ENCODE measurements at places on chromosomes 1 and 21.
A peak's percentile ranks its signal among the peaks of the same experiment; 100 is the strongest.

DNA sequence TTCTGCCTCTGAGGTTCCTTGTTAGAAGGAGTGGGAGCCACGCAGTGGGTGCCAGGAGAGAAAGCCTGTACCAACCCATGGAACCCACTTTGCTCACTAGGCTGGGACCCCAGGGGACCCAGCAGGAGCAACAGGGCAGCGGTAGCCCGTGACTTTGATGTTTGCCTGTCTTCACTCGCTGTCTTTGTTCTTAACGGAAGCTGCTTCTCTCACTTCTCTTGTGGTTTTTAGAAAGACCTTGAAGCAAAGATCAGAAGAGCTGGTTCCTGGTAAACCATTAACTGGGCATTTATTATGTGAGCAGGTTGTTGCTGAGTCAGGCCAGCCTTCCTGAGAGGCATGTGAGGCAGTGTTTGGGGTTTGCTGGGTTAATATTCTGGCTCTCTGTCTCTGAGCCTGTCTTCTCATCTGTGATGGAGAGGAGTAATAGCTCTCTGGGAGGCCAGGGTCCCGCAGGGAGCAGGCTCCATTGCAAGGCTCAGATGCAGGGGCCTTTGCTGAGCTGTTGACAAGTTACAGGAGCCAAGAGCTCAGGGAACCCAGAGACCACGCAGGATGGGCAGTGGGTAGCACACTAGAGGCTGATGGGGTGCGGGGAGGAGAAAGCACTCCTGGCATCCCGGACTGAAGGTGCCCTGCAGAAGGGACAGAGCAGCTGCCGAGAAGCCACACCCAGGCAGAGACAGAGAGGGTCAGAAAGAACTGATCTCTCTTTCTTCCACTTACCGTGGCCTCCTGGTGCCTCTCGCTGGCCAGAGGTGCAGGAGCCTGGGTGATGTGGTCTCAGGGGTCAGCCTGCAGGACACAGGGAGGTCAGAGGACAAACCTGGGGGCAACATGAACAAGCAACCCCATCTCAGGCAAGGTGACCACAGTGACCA lies 367.5 kb upstream of the C1orf174 start:
- H3K36me3 ChIP-seq = no peaks in the 10 kb centered on the region
- H3K27ac ChIP-seq = no peak overlapping the region
- H3K4me3 ChIP-seq = no peak overlapping the region
- H3K27me3 ChIP-seq = peaks cover 3% of the 10 kb centered on the region
- H3K4me1 ChIP-seq = peaks cover 6% of the 10 kb centered on the region

DNA sequence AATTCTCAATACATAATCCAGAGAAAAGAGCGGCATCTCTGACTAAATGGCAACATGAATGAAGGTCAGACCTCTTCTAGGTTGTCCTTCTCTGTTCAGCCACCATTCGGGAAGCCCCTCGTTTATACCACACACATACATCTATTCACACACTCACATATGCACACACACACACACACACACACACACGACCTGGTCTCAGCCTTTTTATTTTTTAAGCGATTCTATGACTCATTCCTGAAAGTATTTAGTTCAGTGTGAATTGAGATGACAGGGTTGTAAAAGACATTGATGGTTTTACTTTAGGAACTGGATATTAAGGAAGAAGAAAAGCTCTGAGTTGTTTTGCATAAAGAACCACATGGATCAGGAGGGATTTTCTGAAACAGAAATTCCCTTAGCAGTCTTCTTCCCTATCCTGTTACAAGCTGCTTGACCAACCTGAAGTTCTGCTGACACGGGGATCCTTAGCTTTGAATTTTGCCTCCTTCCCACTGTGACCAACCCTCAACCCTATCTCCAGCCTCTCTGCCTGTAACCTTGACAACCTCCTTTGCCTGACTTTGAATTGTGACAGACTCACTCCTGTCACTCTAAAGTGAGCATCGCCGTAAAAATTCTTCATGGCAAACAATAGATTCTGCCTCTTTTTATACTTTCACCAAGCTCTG lies 383.1 kb upstream of the ESRRG start:
- H3K36me3 ChIP-seq = no peaks in the 10 kb centered on the region
- H3K27me3 ChIP-seq = no peaks in the 10 kb centered on the region
- no peak overlapping the region for H3K4me3 ChIP-seq
- DNase-seq = no peak

DNA sequence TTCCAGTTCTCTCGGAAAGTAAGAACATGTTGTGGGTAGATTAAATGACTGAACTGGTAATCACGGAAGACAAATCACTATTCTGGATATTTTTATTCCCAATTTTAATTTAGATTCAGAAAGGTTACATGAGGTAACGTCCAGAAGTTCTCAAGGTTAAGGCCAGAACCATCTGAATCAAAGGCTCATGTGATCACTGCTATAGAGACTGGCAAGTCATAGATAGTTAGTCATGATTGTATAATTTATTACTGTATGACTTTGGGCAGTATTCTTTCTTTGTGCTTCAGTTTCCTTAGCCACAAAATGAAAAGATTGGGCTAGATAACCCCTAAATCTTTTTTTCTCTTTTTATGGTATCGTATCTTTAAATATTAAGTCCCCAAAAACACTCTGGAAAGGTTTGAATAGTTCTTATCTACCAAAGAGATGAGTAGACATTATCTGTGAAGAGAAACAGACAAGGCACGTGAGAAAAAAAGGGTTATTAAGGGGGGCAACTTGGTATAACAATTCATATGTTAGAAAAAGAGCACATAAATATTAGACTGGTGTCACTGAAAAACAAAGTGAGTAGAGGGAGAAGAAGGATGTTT lies 241.0 kb downstream of the PTPRC start:
- no peak overlapping the region for H3K4me3 ChIP-seq
- peaks cover 22% of the 10 kb centered on the region for H3K4me1 ChIP-seq
- no peaks in the 10 kb centered on the region for H3K27me3 ChIP-seq

GRCh38 chr21:26405735-26406361 lies 167.2 kb downstream of the CYYR1 start:
- H3K36me3 ChIP-seq = no peaks in the 10 kb centered on the region
- H3K27me3 ChIP-seq = no peaks in the 10 kb centered on the region
- DNase-seq = no peak
- H3K4me3 ChIP-seq = no peak overlapping the region

DNA sequence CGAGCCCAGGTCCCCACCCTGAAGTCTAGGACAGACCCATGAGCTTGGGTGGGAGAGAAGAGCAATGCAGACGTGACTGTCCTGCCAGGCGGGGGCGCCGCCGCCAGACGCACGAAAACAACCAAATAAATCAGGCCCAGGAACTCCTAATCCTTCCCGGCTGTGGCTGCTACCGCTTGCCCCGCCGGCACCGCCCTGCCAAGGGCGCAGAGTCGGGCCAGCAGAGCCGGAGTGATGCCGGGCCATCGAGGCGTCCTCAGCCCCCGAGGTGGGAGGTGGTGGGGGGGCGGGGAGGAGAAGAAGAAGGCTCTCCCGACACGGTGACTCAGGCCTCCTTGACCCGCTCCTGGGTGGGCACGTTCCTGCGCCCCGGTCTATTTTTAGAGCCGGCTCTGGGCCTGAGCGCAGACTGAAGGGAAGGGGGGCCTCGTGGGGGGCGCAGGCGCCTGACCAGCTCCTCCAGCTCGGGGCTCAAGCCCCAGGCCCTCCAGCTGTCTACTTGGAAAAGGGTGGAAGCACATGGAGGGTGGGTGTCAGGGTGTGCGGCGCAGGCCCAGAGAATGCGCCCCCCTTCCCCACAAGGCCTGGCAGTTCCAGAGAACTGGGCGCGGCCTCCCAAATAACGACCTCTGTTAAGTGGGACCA lies 10.7 kb upstream of the COL16A1 start:
- no peak overlapping the region for H3K27ac ChIP-seq
- peaks cover 50% of the 10 kb centered on the region for H3K27me3 ChIP-seq
- H3K4me1 ChIP-seq = peaks cover 12% of the 10 kb centered on the region
- H3K4me3 ChIP-seq = no peak overlapping the region

- H3K4me1 ChIP-seq = peaks cover 46% of the 10 kb centered on the region
- H3K27me3 ChIP-seq = no peaks in the 10 kb centered on the region
- no peak overlapping the region for H3K27ac ChIP-seq
- H3K4me3 ChIP-seq = no peak overlapping the region
These were observed 27.7 kb upstream of the SPOCD1 start for GRCh38 chr1:31843506-31843905.

GRCh38 chr1:27518808-27519207 lies 28.8 kb upstream of the WASF2 start:
- no peaks in the 10 kb centered on the region for H3K36me3 ChIP-seq
- H3K4me1 ChIP-seq = peaks cover 50% of the 10 kb centered on the region
- no peak overlapping the region for H3K4me3 ChIP-seq

- H3K4me1 ChIP-seq = peaks cover 21% of the 10 kb centered on the region
- DNase-seq = no peak
- no peak overlapping the region for H3K27ac ChIP-seq
- H3K27me3 ChIP-seq = no peaks in the 10 kb centered on the region
- no peak overlapping the region for H3K4me3 ChIP-seq
These were observed 3.7 kb upstream of the PLOD1 start for GRCh38 chr1:11930571-11931445.

DNA sequence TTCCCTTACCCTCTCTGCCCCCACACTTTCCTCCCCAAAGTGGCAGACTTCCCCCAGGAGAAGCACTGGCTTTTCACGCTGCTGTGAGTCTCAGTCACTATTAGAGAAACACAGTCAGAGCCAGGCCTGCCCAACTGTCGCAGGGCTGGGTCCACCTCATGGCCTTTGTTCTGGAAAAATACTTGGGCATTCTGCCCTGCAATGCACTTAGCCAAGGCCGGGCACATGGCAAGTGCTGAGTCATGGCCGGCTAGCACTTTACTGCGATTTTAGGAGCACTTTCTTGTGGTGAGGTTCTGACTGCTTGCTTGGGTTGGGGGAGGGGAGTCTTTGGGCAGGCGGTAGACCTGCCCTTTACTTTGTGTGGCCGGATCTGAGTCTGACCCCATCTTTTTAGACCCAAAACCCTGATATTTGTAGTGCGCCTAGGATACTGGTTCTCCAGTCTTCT lies 7.7 kb downstream of the EPHX1 start:
- no peak for DNase-seq
- H3K27me3 ChIP-seq = no peaks in the 10 kb centered on the region
- no peak overlapping the region for H3K27ac ChIP-seq

- DNase-seq = no peak
- H3K27me3 ChIP-seq = no peaks in the 10 kb centered on the region
- no peak overlapping the region for H3K4me3 ChIP-seq
- no peaks in the 10 kb centered on the region for H3K36me3 ChIP-seq
- peaks cover 3% of the 10 kb centered on the region for H3K4me1 ChIP-seq
These were observed 213.4 kb downstream of the APP start for GRCh38 chr21:25956993-25957714.

DNA sequence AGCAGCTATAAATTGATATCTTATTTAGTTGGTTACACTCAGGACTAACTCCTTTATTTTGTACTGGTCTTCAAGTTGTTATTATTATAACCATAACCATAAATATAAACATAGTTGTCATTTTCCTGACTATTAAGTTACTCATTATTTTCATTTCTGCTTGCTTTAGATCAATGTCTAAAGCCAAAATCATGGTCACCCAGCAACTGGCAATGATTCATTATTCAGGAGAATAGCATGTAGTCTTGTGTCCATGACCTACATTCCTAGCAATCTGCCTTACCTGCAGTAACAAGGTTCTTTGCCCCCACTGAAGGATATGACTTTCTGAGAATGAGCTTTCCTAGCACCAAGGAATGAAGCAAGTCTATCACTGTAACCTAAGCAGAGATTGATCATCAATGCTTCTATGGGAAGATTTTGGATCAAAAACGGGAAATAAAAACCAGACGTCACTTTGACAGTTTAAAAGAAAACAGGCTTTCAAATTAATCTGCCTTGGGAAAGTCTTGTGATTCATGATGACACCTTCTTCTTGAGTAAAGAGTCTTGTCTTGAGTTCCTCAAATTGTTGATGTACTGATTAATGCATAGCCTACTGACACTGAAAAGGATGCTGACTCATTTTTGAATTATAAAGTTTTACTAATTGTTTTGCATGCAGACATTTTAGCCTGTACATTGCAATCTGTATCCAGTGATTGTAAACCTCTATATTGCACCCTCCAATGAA lies 203.3 kb upstream of the IVNS1ABP start:
- H3K4me1 ChIP-seq = no peaks in the 10 kb centered on the region
- H3K4me3 ChIP-seq = no peak overlapping the region
- DNase-seq = no peak
- peaks cover 16% of the 10 kb centered on the region for H3K36me3 ChIP-seq

- no peak overlapping the region for H3K4me3 ChIP-seq
- no peak for DNase-seq
- H3K27ac ChIP-seq = no peak overlapping the region
- peaks cover 22% of the 10 kb centered on the region for H3K27me3 ChIP-seq
- peaks cover 27% of the 10 kb centered on the region for H3K4me1 ChIP-seq
- no peaks in the 10 kb centered on the region for H3K36me3 ChIP-seq
These were observed 5.5 kb upstream of the TGFBR3 start for GRCh38 chr1:91891454-91891853.

DNA sequence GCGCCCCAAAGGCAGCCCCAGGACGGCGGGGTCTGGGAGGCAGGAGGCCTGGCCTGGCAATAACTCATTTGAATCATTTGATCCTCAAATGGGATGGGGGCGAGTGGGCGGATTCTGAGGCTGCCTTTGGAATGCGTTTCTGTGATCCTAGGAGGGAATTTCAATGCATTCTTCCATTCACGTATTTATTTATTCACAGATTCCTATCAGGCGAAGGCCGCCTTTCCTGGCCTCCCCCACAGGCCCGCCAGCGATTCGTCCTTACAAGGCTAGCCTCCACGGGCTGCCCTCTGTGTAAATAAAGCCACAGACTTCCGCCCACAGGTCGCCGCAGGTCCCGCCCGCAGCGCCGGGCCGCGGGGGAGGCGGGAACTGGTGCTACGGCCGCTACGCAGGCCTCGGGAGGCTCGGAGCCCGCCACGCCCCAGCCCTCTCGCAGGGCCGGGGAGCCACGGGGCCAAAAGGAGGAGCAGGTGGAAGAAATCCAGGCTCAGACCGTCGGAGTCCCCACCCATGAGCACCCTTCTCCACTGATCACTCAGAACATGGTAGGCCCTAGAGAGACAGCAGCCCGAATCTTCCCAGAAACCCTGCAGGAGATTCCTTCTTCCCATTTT lies 31.3 kb upstream of the JUN start:
- H3K36me3 ChIP-seq = peaks cover 1% of the 10 kb centered on the region
- H3K4me3 ChIP-seq = peak overlapping the region; percentile 84
- peaks cover 53% of the 10 kb centered on the region for H3K4me1 ChIP-seq
- no peaks in the 10 kb centered on the region for H3K27me3 ChIP-seq
- DNase-seq = peak; percentile 45
- H3K27ac ChIP-seq = peak overlapping the region; percentile 93

- DNase-seq = no peak
- no peak overlapping the region for H3K4me3 ChIP-seq
- peak overlapping the region; percentile 22 for H3K27ac ChIP-seq
- H3K27me3 ChIP-seq = no peaks in the 10 kb centered on the region
- peaks cover 75% of the 10 kb centered on the region for H3K4me1 ChIP-seq
These were observed 13.7 kb downstream of the SKI start for GRCh38 chr1:2241820-2242219.

DNA sequence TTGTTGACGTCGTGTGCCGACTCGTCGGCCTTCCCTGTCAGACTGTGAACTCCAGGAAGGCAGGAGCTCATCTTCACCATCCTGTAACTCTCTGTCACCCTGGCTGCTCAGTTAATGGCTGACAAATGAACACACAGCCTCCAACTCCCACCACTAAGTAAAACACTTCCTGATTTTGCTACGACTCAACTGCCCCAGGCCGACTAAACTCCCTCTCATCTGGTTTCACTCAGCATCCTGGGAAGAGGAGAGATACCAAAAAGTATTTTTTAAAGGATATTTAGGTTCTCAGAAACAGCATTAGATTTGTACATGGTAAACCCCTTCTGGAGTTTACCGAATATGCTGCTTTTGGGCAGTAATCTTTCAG lies 18.2 kb upstream of the LHX4 start:
- no peak for DNase-seq
- H3K36me3 ChIP-seq = no peaks in the 10 kb centered on the region
- peaks cover 12% of the 10 kb centered on the region for H3K4me1 ChIP-seq
- no peak overlapping the region for H3K4me3 ChIP-seq
- no peak overlapping the region for H3K27ac ChIP-seq
- H3K27me3 ChIP-seq = peaks cover 19% of the 10 kb centered on the region
